SW 1271 (cell line): ENCODE measurements at places on chromosomes 6 and 20.

GRCh38 chr6:34082864-34083626 lies 62.8 kb downstream of the GRM4 start:
- no peak for DNase-seq

GRCh38 chr6:21459641-21460040 lies 133.9 kb upstream of the SOX4 start:
- DNase-seq = no peak

DNA sequence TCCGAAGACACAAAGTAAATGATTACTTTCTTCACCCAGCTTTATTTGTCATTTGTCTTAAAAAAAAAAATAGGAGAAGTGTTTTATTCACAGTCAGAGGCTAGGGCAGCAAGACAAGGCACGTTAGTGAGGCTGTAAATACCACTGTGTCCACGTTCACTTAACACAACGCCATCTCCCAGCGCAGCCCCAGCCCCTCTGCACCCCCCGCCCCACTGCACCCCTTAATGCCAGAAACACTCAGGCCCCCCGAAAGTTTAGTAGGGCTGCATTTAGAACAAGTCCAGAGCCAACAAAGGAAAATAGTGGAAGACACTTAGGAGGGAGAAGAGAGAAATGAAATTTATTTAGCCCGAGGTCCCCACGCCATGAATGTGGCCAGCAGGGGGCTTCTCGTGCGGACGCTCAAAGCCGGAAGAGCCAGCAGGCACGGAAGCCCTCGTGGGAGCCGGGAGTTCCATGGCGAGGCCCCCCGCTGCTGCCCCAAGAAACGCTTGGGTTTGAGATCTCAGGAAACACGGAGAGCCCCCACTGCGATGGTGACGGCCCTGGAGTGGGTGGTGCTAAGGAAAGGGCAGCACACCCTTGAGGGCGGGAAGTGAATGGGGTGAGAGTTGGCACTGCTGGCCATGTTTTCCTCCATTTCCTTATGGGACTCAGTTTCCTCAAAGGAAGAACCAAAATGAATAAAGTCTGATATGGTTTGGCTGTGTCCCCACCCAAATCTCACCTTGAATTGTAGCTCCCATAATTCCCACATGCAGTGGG lies 50.2 kb downstream of the IYD start:
- no peak for DNase-seq

GRCh38 chr6:166419717-166420116 lies 37.0 kb upstream of the MPC1 start:
- DNase-seq = no peak

- DNase-seq = no peak
These were observed 192.5 kb upstream of the PLCB4 start for GRCh38 chr20:8876366-8876765.

- no peak for DNase-seq
These were observed 128.0 kb downstream of the TENT5A start for GRCh38 chr6:81624453-81624852.

DNA sequence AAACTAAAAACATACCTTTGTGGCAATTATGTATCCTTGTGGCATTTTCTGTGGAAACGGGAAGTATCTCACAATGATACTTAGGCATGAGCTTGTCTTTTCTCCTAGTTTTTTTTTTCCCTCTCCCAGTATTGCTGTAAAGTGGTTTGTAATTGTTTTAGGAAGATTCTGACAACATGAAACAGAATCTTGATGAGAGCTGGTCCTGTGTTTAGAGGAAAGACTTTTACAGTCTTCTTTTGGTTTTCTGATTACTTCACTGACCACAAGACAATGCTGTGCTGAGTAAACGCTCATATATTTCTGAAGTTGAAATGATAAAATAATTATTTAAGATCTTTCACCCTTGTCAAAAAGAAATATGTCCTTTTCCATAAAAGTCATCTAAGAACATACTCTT lies 201.2 kb downstream of the FOXC1 start:
- DNase-seq = no peak

DNA sequence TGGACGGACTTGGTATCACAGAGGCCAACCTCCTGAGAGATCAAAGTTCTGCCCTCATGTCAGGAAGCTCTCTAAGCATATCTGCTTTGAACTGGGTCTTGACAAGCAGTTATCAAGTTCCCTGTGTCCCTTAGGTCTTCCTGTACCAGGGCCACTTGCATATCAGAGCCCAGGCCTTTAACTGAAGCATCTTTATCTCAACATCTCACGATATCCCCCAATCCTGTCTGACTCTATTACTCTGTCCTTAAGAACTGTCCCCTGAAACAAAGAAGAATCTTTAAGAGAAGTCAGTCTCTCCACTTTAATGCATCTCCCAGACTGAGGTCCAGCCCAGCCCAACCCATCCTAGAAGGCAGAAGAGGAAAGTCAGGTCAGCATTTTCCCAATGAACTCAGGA lies 8.2 kb downstream of the MAS1L start:
- no peak for DNase-seq

GRCh38 chr20:47956268-47956995 lies 171.2 kb upstream of the SULF2 start:
- no peak for DNase-seq

DNA sequence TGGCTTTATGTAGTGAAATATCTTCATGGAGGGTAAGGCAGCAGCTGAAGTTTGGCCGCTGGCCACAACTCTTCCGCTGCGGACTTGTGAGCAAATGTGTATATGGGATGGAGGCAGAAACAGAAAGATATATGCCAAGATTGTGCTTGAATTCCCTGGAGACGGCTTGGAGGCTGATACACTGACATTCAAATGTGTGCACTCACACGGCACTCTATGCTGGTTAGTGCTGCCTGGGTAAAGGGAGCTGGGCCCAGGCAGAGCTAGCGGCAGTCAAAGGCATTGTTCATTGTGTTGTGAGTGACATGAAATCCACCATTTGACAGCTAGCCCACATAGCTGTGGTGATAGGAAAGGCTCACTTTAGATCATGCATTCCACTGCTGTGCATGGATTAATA lies 202.7 kb downstream of the CLIC5 start:
- no peak for DNase-seq

- no peak for DNase-seq
These were observed 51.2 kb upstream of the AKIRIN2 start for GRCh38 chr6:87753131-87753685.

- DNase-seq = no peak
These were observed 6.9 kb upstream of the GCNT2 start for GRCh38 chr6:10514049-10514780.
